ENCODE measurements at places on chromosomes 7 and 10.

DNA sequence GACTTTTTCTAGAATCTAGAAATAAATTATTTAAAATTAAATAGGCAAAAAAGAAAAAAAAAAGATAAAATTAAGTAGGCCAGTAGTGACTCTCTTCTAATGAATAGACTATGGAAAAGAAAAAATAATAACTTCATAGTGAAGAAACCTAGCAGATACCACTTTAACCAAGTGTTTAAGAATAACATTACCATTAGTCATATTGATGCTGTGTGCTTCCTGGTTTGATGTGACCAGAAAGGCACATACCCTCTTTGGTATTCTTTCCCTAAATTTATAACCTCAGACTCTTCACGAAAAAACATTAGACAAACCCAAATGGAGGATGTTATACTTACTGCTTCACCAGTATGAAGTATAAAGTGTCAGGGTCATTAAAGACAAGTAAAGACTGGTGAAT, 42.6 kb downstream of the KIF20B start:
- DNase-seq, result no peak

DNA sequence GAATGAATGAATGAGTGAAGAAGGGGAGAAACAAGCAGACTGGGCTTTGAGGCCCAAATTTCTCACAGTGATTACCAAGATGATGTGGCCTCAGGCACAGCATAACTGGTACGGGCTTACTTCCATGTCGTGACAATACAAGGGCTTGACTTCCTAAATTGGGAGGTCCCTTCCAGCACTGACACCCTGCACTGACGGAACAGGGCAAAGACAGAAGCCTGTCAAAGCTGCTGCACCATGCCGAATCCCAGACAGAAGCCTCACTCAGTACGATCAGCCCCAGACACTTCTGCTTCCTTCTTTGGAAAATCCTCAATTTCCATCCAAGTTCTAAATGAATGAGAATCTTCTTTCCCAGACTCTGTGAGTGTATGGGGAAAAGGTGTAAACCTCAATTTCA, 51.9 kb downstream of the GNA12 start:
- no peak for DNase-seq

DNA sequence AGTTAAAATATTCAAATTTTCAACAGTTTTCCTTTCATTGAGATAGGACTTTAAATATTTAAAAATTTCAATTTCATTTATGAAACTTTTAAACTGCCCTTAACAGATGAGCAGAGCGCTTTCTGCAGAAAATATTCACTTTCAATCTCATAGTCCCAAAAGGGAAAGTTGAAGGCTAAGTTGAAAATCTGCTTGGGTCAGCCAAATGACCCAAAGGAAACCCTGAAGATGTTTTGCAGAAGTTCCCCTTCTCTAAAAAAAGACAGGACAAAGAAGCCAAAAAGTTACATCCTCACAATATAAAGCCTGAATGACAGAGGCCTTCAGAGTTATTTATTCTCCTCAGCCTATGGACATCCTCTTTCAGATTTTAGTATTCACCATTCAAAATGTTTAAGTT, 17.6 kb upstream of the SCIN start:
- no peak for DNase-seq

DNA sequence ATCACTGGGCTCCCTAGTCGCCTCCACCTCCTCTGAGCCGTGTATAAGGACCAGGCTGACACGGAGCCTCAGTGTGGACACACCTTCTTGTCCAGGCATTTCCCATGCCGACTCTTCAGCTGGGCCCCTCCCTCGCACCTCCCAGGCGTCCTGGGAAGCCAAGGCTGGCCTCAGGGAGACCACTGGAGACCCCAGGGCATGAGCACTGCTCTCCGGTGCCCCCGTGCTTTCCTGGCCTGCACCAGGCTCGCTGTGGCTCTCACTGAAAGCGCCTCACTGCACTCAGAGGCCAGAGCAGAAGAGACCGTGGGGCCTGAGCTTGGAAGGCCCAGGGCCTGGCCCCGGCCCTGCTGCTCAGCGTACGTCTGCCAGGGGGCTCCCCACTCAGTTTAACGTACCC, 31.4 kb downstream of the LRRC27 start:
- DNase-seq, result no peak

GRCh38 chr7:99554939-99555338, 3.0 kb upstream of the FAM200A start:
- DNase-seq, result no peak

DNA sequence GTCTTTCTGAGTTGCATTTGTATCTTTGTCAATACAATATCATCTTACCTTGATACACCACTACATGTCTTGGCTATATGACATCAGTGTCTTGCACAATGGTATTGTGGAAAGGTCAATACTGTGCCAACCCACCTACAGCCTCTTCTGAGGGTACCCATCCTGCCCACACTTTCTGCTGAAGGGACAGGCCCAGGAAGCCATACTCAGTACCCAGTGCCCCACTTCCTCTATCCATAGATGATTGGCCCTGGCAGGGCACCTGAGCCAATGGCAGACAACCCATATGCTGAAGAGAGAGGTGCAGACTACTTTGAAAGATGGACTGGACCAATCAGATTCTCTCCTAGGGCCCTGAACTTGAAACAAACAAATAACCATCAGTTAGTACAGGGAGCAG, 152.0 kb upstream of the ADO start:
- no peak for DNase-seq

- DNase-seq, result no peak
Observed at GRCh38 chr10:113746217-113746957, 5.1 kb upstream of the PLEKHS1 start.

DNA sequence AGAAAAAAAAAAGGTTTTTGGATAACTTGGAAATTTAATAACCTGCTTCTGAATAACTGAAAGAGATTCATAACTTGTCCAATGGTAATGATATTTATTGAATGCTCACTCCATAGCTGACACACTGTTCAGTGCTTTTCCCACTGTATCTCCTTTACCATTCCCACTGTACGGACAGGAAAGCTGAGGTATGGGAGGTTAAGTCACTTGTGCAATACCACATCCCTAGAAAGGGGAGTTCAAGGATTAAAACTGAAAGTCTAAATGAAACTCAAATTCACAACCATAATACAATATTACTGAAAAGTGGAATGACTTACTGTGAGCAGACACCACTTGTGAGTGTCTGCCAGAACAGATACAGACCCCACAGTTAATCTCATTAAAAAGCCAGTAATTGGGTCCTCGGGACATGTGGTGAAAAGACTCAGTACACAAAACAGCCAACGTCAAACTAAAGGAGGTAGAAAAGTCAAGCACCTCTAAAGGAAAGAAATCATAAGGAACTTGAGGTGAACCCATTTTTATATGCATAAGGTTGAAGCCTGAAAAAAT, 13.8 kb upstream of the RHOBTB1 start:
- no peak for DNase-seq
